Activated CD4-positive, alpha-beta T cell treated with anti-CD3 and anti-CD28 coated beads, Interleukin-2, Interleukin-6, amounts not matched to agents 100 ng/mL and 50 ng/mL, durations not matched to agents 16 hours and 8 hours (primary cell): ENCODE measurements at places on chromosomes 2 and 18.

DNA sequence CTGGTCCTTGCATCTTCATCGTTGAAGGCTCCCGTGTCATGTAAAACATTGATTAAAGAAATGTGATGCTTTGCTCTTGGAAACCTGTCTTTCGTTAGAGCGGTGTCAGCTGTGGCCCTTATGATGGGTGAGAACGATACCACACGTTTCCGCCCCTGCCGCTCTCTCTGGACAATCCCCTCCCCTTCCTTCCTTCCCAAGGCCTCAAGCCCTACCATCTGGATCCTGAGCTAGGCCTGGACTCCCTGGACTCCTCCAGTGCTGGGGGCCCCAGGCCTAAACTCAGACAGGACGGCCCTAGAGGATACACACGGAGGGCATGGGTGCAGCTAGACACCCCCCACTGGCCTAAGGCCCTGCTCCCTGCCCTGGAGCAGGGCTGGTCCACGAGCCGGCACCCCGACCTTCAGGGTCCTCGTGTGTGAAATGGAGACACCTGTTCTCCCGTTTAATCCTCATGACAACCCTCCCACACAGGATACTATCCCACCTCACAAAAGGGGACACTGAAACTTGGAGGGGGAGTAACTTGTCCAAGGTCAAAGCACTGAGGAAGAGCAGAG lies 13.2 kb downstream of the BIN1 start:
- DNase-seq = no peak

- DNase-seq = no peak
Observed at GRCh38 chr2:159773426-159773825, 24.6 kb downstream of the CD302 start.

- no peak for DNase-seq
Observed at GRCh38 chr2:68417926-68418325, 49.2 kb downstream of the FBXO48 start.

GRCh38 chr2:211946960-211947359 lies 591.6 kb downstream of the ERBB4 start:
- DNase-seq = no peak

GRCh38 chr2:137963535-137964065 lies 673 bp upstream of the HNMT start:
- DNase-seq = no peak

DNA sequence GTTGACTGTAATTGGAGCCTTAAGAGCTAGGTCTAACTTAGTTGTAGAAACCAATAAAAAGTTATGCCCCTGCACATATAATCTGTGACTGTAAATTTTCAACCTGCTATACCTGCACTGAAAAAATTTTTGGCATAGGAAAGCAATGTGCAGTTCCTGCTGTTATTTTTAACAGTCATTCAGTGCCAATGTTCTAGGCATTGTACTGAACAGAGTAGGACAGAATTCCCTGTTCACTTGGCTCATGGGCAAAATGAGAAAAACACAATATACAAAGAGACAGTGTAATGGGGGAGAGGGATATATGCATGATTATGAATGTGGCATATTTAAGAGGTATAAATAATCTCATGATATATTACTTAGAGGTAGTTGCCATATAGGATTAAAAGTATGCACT lies 458.0 kb downstream of the TGIF1 start:
- no peak for DNase-seq

DNA sequence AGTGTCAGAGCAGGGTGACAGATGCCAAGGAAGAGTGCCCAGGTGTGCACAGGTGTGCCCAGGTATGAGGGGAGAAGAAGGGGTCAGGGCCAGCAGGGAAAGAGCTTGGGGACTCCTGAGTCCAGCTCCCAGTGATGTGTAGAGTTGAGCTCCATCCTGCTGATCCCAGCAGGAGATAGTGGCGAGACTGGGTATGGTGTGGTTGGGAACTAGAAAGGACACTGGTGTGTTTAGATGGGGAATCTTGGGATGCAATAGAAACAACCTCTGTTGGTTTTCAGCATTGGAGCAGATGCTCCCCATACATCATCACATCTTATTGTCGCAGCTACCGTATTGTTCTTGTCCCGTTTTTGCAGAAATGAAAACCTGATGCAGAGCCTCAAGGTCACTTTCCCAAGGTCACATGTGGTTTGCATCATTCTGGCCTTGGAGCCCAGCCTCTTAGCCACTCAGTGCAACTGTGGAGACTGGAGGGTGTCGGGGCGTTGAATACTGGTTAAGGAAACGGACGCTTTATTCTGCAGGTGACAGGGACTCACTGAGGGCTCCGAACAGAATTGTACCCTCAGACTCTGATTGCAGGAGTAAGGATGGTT lies 166.7 kb downstream of the AGAP1 start:
- no peak for DNase-seq

GRCh38 chr2:205030695-205031094 lies 485.4 kb downstream of the PARD3B start:
- DNase-seq = no peak

- DNase-seq = no peak
Observed at GRCh38 chr18:75199327-75199726, 9.6 kb downstream of the PTGR3 start.

- DNase-seq = no peak
Observed at GRCh38 chr2:233936089-233936488, 18.9 kb downstream of the TRPM8 start.

GRCh38 chr2:18105929-18106328 lies 227.5 kb downstream of the KCNS3 start:
- no peak for DNase-seq

GRCh38 chr2:226256709-226257376 lies 542.8 kb downstream of the IRS1 start:
- no peak for DNase-seq

GRCh38 chr2:206477296-206477695 lies 34.0 kb downstream of the ADAM23 start:
- DNase-seq = no peak
